ENCODE measurements at places on chromosomes 13 and 19. TPM values are rescaled to one million over a fixed set of nuclear protein-coding genes. Genes with fewer than 3 reads are reported as not detected.

OR7A10 gene
- not detected for total RNA-seq

GAPDHS gene
- total RNA-seq: not detected

CYP4F3 gene
- 20.6 TPM for total RNA-seq

ZNF440 gene
- 53.2 TPM for total RNA-seq

C1QTNF9B gene
- total RNA-seq: not detected

METTL21C gene
- not detected for total RNA-seq

TMEM272 gene
- not detected for total RNA-seq

TEX26 gene
- total RNA-seq: not detected

C13orf42 gene
- total RNA-seq: not detected

AP1M2 gene
- total RNA-seq: 687 TPM

GRCh38 chr13:25575562-25575961 lies 203.8 kb downstream of the ATP8A2 start:
- no peak for DNase-seq

DNA sequence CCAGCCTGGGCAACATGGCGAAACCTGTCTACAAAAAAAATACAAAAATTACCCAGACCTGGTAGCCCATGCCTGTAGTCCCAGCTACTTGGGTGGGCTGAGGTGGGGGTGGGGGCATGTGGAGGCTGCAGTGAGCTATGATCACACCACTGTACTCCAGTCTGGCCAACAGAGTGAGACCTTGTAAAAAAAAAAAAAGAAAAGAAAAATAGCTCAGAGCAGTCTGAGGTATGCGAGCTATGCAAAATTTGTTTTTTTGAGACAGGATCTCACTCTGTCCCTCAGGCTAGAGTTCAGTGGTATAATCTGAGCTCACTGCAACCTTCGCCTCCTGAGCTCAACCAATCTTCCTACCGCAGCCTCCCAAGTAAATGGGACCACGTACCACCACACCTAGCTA lies 7.1 kb upstream of the TOMM40 start:
- DNase-seq: no peak

GRCh38 chr13:74226791-74227475 lies 92.7 kb upstream of the KLF12 start:
- no peak for DNase-seq

- DNase-seq: peak; percentile 78
Observed at GRCh38 chr19:46296722-46297461, at the start of gene HIF3A. Gene HIF3A (plus strand): TSS chr19:46297042. CDS start chr19:46297077, 35 bp downstream.

DNA sequence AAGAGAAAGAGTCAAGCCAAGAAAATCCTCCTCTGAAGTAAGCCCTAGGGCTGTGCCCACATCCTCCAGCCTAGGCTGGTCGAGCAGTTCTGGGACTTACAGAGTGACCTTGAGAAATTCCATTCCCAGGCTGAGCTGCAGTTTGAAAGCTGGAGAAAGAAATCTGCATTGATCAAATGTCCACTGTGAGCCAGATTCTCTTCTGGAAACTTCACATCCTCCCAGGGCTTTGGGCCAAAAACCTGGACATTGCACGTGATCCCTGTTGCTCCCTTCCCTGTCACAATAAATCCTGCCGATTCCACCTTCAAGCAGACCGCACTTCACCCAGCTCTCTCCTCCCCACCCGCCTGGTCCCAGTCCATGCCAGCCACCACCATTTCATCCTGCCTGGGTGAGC lies 15.7 kb downstream of the TMEM143 start:
- DNase-seq: peak; percentile 64

DNA sequence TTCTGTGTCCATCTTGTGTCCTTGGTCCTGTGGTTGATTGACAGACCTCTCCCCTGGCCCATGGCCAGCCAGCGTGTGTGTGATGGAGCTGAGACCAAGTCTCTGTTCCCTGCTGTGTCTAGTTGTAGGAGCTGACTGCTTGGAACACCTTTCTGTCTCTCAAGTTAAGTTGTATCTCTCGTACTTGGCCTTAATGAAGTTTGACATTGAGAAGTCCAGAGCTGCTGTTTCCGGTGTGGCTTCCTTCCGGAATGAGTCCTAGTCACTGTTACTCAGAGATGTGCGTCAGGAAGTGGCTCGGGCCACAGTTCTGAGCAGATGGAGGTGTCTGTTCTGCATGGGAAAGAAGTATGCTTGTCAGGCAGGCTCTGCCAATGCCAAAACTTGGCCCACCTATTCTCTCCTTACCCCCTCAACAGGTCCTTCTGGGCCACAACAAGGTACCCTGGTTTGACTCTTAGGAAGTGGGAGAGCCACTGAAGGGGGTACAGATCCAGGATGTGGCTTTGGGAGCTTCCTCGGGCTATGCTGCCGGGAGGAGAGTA lies 54.3 kb downstream of the GATAD2A start:
- peak; percentile 41 for DNase-seq

- peak; percentile 83 for DNase-seq
Observed at GRCh38 chr19:38543807-38544568, 73.8 kb downstream of the MAP4K1 start.

DNA sequence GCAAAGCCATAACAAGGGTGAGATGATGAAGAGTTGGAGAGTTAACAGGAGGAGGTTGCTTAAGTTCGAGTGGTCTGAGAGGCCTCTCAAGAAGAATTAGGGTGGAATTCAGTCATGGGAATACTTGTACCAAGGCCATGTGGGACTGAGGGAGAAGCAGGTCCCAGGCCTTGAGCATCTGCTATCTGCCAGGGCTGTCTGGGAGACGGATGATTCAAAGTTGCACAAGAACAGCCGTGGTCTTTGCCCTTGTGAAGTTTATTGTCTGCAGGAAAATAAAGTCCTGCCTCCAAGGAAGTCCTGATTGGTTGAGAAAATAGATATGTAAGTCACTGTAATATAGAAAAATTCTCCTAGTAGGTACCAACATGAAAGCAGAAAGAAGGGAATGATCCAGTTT lies 178.8 kb upstream of the RFC3 start:
- DNase-seq: no peak

DNA sequence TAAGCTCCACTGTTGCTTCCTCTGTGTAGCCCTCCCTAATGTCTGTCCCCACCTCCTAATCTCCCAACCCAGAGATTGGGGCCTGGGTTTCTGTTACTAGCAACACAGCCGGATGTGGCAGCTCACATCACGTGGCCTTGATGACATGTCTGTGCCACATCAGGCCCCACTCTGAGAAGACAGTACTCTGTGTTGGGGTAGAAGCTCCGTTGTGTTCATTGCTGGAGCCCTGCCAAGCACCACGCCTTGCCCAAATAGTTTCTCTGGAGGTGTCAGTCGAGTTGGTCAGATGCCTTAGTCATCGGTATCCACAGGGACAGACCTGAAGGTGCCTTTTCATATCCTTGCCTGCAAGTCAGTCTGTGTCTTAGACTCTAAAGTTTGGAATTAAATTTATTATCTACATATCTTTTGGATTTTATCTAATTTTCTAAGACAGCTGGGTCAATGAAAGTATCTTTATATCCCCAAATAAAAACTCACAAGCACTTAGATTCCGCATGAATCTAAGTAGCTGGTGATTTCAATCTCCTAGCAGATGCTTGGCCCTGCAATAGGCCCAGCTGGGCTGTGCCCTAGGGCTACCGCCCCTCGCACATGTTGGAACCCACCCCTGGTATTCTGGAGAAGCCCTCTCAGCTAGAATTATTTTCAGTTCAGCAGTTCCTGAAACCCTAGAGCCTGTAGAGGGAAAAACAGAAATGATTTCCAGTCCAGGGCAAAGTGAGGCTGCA lies 204.0 kb upstream of the TSHZ3 start:
- DNase-seq: no peak

DNA sequence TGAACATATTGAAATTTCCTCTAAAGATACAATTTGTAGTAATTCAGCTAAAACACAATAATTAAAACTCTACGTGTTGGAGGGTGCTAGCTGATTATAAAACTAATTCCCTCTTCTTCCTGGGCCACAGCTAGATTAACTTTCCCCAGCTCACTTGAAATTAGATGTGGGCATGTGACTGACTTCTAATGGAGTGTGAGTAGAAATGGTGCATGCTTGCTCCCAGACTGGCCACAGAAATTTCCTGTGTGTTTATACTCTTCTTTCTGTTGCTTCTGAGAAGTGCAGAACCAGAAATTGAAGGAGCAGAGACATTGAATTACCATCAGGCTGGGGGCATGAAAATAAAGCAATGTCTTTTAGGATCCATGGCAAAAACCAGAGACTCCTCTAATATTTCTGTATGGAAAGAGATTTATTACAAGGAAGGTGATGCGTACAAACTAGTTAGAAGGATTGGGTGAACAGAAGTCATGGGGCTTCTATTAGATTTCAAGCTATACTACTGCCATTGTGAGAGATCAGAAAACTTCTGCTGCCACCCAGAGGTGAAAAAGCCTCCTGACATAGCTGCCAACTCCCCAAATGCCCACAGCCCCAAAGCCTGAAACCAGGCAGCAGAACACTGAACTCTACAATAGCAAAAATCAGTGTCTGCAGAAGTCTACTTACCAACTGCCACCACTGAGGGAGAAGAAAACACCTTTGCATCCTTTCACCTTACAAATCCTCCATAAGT lies 379.2 kb upstream of the MIR17HG start:
- DNase-seq: no peak

DNA sequence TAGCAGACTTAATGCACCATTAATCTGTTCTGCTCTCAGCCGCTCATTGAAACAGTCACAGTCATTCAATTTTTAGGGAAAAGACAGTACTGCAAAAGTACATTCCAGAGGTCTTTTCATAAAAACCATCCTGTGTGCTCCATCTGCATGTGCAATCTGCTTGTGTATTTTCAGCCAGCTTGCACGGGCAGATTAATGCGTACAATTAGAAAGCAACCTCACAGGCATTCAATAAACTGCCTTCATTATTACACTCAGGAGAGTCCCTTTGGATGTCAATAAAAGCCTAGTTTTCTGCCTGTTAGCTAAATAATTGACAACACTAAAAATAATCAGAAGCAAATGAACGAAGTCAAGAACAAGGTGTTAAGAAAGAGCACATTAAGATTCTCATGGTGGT lies 41.9 kb downstream of the EPSTI1 start:
- DNase-seq: no peak

DNA sequence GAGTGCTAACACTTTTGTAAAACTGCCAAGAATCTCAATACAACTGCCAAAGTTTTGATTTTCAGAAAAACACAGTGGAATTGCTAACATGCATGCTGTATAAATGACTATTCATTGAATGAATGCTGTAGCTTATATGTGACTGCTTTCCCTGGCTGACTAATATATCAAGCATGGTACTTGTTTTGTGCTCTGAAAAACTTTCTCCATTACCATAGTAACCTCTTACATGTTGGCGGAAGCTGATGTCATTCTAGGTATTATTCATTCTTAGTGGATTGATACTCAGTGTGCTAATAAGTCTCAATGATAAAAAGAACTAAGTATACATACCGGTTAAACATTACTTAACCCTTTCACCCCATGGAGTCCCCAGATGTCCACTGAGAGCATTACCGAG lies 166.1 kb upstream of the MYO16 start:
- no peak for DNase-seq

DNA sequence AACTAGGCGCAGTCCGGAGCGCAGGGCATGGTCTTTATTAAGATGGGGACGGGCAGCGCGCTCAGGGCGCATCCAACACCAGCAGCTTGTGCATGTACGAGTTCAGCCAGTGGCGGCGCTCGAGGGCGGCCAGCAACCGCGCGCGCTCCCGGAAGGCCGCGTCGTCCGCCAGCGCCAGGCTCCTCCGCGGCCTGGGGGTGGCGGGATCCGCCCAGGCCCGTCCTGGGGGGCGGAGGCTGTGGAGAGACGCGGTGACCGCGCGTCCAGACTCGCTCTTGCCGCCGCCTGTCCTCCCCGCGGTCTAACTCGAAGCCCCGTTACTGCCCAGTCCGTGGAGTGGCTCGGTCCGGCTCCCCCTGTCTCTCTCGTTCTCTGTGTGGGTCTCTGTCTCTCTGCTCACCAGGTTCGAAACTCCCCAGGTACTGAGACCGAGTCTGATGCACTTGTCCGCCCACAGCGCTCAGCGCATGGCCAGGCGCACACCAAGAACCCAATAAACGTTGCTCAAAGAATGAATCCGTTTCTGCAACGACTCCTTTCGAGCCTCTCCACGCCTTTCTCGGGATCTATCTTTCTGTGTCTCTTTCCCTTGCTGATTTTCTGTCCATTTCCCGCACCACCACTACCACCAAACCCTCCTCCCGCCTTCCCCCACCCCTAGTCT lies 702 bp downstream of the PTH2 start:
- peak; percentile 77 for DNase-seq

- DNase-seq: no peak
Observed at GRCh38 chr13:42547612-42548011, 26.3 kb upstream of the TNFSF11 start.

- DNase-seq: no peak
Observed at GRCh38 chr13:114155320-114155719, 22.9 kb upstream of the RASA3 start.

- no peak for DNase-seq
Observed at GRCh38 chr13:24194447-24194846, 33.9 kb downstream of the SPATA13 start.

DNA sequence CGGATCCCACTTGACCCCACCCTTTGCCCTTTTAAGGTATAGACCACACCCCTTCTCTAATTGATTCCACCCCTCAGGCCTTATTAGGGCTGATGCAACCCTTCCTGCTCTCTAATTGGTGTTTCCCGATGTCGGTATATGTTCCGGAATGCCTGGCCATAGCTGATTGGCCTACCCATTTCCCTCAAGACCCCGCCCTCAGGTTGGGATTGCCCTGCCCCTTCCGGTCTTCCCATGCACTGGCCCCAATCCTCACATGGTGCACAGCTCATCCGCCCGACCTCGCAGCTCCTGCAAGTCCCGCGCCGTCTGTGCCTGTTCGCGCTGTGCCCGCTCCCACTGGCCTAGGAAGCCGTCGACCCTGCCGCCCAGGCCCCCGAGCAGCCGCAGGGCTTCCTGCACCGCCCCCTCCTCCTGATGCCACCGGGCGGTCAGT lies 18.1 kb downstream of the TSKS start:
- no peak for DNase-seq

DNA sequence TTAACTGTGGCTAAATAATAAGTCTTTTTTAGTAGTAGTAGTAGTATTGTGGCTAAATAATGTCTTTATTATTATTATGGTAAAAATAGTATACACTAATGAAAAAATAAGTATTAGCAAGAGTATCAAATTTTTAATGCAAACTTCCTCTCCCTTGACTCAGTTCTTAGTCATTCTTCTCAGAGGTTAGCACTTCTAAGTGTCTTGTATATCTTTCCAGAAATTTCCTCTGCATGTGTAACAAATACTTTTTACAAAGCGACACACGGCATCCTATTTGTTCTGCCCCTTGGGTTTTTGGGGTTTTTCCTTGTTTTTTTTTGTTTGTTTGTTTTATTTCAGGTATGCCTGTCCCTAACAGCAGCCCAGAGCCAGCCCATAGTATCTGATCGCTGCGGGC lies 20.9 kb downstream of the SIN3B start:
- no peak for DNase-seq

DNA sequence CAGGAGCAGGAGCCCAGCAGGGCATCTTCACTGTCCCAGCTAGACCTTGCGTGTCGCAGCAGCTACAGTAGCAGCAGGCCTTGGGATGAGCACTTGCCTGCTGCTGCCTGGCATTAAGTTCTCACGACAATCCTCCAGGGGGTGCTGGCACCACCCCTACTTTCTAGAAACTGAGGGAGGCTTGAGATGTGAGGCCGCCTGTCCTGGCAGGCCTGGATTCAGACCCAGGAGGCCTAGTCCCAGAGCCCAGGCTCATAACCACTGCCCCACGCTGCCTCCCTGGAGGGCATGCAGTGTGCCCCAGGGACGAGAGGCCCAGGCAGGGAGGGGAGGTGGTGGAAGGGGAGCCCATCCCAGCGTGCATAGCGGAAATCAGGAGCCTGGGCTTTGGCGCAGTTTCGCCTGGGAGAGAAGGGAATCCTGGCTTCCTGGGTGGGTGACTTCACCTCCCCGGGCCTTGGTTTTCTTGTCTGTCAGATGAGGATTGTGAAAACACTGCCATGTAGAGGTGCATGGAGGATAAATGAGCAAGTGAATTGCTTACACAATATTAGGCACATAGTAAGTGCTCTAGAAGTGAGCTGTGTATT lies 26.1 kb downstream of the PPP5C start:
- no peak for DNase-seq
